ENCODE measurements at places on chromosomes 11 and 22.

- no peak for DNase-seq
These were observed 328.1 kb upstream of the PITPNB start for GRCh38 chr22:28247136-28247535.

DNA sequence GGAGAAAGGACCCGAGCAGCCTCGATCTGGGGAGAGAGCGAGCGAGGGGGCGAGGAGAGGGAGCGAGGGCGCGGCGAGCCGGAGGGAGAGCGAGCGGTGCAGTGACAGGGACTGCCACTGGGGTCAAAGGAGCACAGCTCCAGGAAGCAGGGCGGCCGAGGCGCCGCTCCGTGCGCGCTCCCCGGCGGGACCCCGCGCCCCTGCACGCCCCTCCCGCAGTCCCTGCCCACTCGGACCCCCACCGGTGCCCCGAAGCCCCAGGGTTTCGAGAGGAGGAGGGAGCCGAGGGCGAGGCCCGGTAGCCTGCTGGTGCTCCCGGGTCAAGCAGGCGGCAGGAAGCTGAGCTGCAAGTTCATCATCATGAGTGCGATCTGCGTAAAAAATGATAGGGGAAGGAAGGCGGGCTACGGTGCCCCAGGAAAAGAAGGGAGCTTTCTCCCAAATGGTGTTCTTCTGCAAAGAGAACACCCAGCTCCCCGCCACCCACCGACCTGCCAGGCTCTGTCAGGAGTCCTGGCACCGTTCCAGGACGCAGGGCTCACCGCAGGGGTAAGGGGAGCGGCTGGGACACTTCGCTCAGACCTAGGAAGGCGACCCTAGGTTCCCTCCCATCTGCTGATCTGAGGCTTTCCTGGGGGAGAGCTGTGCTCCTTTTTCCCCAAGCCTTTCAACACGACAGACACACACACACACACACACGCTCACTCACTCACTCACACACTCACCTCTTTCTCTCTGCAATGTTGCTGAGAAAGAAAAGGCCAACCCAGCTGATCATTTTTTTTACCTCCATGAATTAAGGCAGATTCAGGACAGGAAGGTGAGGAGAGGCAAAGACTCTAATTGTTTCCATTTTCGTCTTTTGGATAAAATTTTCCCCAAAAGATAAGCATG lies at the start of gene MPPED2:
Gene MPPED2, minus strand, starts transcription at position 103 of the 894 bp plus-strand sequence. CDS start 5,980 bp downstream, outside the sequence.
- no peak for DNase-seq

GRCh38 chr11:78812513-78813293 lies 238.0 kb upstream of the NARS2 start:
- no peak for DNase-seq

GRCh38 chr11:66051371-66051765 lies 796 bp upstream of the SF3B2 start:
- DNase-seq, result no peak

DNA sequence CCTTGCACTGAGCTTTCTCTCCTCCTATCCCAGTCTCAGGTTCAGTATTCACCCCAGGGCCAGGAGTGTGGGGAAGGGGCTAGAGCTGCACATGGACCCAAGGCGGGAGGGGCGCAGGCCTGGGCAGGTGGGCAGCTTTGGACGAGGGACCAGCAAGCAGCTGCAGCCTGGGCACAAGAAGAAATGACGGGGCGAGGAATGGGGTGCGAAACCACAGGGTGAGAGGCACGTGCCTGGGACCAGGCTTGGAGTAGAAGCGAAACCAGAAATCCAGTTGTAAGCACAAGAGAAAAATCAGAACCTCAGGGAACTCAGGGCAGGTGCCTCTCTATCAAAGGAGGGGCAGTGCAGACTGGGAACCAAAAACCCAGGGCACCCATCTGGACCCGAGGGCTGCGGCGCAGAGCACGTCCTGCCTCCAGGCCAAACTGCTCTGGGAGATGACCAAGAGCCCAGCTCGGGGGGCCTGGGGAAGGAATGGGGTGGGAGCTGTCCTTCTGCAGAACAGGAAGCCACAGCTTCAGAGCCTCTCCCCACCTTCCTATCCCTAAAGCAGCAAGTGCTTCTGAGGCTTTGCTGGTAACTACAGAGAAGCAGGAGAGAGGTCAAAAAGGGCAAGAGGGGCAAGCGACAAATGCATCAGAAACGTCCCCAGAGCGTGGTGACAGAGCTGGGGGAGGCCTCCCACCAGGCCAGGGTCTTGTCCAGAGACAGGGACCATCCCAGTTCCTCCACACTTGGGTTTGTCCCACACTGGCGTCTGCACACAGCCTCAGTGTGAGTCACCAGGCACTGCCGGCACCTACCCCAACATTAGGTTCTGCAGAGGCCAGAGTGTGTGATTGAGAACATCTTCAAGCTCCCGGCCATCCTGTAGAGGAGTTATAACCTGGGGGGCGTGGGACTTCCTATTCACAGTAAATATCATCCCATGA lies 18.3 kb upstream of the TMPRSS4 start:
- DNase-seq, result no peak

DNA sequence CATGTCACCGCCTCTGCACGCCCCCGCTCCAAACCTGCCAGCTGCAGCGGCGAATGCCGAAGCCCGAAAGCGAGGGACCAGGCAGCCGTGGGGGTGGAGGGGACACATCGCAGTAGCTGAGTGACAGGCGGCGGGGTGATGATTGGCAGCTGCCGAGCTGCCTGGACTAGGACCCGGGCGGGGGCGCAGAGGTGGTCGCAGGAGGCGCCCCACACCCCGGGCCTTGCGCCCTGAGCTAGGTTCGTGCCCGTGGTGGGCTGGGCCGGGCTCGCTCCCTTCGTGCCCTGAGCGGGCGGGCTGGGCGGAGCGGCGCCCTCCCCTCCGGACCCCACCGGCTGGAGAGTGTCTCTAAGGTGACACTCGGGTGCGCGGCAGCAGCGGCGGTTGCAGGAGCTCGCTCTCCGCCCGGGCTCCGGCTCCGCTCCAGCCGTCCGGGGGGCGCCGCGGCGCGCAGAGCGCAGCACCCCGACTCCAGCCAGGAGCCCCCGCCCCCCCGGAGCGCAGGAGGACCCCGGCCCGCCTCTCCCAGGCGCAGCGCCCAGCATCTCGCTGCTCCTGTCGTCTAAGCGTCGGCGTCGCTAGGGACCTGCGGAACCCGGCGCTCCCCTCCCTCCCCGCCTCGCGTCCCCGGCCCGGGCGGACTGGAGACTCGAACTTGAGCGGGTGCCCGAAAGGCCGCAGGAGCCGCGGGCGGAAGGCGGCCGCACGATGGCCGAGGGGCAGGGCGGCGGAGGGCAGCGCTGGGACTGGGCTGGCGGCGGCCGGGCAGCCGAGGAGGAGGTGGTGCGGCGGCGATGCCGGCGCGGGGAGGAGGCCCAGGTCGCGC lies 14.5 kb upstream of the DGKZ start:
- peak; percentile 77 for DNase-seq

GRCh38 chr11:122976061-122976733 lies 5.4 kb downstream of the BSX start:
- DNase-seq, result no peak

DNA sequence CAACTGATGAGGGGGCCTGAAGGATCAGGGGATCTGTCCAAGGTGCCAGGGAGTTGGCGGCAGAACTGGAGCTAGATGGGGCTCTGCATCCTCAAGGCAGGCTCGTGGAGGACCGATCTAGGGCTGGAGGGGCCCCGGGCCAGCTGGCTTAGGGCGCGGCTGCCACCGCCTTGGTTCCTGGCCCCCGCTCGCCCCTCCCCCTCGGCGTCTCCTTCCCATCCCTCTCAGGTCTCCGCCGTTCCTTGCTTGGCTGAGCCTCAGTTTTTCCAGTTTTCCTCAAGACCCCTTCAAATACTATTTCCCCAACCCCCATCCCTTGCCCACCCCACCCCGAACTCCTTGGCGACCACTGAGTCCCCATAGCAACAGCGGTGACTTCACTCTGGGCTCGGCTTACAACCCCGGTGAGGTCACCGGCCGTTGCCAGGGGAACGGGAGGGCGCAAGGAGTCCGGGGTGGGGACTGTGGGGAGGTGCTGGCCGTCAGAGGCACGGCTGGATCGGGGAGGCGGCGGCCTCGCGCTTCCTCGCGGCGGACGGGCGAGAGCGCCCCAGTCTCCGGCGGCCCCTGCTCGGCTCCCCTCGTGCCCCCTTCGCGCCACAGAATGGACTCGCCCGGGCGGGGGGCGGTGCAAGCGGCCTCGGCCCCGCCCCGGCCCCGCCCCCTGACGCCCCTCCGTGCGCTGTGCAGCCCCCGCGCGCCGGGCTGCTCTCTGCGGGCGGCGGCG lies 7.5 kb downstream of the FREY1 start:
- peak; percentile 67 for DNase-seq

DNA sequence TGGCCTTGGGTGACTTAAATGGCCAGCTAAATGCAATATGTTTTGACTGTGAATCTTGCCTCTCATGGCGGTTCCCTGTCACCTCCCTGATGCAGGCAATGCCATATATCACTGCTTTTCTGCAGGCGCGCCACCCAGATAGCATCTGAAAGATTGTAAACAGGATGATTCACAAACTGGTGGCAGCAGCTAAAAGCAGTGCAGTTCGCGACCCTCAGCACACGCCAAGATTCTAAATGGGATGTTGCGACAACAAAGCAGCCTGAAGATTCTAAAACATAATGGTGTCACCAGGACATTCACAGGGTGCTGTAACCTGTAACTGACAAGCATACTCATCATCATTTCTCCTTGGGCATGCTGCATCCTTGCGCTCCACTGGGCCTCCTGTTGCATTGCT lies 440.4 kb upstream of the CADM1 start:
- DNase-seq, result no peak

- DNase-seq, result no peak
These were observed 462.4 kb downstream of the RAB38 start for GRCh38 chr11:87712802-87713202.

- DNase-seq, result no peak
These were observed 15.2 kb upstream of the PLAAT3 start for GRCh38 chr11:63629426-63629825.

DNA sequence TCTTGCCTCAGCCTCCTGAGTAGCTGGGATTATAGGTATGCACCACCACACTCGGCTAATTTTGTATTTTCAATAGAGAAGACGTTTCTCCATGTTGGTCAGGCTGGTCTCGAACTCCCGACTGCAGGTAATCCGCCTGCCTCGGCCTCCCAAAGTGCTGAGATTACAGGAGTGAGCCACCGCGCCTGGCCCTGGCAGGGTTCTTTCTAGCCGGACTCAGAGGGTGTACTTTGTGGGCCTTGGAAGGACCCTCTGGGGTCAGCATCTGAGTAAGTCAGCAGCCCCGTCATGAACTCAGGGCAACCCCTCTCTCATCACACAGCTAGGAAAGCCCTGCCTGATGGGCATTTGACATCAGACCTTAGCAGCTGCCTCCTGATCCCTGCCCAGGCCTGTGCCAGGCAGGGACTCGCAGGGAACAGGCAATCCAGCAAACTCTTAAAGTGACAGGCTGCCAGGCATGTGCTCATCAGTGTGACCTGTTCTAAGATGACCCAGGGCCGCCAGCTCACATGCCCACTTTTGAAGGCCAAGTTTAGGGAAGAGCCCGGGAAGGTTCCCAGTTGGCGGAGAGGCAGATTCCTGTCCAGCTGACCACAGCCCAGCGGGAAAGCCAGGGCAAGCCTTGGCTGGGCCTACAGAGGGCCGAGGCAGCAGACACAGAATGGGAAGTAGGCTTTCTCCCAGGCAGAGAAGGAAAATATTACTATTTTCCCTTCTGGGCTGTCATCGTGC lies 92.9 kb downstream of the MORC2 start:
- no peak for DNase-seq

GRCh38 chr11:69918938-69919650 lies 99.9 kb upstream of the FGF3 start:
- DNase-seq, result peak; percentile 74
